ENCODE measurements at places on chromosomes 13 and 19.

GRCh38 chr19:45791744-45792469 is 738 bp downstream of the DMWD start:
- no peak for DNase-seq

DNA sequence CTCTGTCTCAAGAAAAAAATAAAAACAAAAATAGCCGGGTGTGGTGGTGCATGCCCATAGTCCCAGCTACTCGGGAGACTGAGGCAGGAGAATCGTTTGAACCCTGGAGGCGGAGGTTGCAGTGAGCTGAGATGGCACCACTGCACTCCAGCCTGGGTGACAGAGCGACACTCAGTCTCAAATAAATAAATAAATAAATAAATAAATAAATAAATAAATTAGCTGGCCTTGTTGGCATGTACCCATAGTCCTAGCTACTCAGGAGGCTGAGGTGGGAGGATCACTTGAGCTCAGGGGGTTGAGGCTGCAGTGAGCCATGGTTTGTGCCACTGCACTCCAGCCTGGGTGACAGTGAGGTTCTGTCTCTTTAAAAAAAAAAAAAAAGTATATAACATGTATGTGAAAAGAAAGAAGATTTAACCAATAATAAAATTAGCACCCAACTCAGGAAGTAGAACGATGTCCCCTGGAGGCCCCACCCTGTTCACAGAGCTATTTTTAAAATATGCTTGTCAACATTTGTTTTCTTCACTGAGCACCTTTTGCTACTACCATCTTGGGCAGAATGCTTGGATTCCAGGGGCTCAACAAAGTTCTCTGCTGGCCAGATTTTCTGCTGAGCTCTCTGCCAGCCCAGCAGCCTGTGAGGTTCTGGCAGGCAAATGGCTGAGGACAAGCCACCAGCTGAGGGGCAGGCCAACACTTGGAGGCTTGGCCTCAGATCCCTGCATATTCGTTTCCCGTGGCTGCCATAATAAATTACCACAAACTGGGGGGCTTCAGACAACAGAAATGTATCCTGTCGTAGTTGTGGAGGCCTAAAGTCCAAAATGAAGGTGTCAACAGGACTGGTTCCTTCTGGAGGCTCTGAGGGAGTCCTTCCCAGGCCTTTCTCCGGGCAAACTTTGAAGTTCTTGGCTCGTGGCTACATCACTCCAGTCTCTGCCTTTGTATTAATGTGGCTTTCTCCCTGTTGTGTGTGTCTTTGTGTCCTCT is 5.2 kb downstream of the SLC25A42 start:
- DNase-seq = no peak

GRCh38 chr19:5179256-5179655 is 161.4 kb downstream of the PTPRS start:
- DNase-seq = no peak

GRCh38 chr19:21604951-21605476 is 99.6 kb downstream of the ZNF429 start:
- no peak for DNase-seq

DNA sequence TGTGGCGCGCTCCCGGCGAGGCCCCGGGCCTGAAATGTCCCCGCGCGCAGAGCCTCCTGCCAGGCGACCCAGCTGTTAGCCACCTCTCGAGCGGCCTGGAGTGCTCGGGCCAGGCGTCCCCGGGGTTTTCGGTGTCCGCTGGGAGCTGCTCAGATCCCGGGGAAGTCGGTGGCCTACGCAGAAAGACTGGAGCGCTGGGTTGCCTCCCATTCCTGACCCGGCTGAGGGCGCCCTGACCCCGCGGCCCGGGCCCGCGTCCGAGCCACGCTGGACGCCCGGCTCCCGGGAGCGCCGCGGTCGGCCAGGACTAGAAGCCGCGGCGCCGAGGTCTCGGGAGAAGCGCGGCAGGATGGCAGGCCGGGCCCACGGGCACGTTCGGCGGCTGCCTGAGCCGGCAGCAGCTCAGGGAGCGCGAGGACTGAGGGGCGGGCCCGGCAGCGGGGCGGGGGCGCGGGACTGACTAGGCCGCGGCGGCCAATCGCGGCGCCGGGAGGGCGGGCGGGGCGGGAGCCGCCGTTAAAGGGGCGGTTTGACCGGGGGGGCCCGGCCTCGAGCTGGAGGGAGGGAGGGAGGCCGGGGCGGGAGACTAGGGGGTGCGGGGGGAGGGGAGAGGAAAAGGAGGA is 1.3 kb upstream of the ZIC2 start:
- DNase-seq = no peak

GRCh38 chr19:19232261-19232721 is 20.5 kb downstream of the NCAN start:
- no peak for DNase-seq

DNA sequence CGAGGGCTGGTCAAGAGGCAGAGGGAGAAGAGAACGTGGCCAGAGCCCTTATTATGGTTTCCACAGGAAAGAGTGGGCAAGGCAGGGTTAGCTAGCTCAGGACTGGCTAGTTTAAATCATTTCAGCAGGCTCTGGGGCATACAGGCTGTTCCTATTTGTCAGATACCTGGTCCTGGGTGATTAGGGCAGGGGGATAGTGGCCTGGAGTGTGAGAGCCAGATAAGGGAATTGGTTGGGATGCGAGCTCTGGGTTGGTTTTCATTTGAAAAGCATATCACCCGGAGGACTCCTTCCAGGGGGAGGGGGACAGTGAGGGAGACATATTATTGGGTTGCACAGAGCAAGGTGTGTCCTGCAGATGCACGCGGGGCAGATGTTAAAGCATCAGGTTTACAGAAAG is 75.3 kb upstream of the CLDN10 start:
- no peak for DNase-seq

DNA sequence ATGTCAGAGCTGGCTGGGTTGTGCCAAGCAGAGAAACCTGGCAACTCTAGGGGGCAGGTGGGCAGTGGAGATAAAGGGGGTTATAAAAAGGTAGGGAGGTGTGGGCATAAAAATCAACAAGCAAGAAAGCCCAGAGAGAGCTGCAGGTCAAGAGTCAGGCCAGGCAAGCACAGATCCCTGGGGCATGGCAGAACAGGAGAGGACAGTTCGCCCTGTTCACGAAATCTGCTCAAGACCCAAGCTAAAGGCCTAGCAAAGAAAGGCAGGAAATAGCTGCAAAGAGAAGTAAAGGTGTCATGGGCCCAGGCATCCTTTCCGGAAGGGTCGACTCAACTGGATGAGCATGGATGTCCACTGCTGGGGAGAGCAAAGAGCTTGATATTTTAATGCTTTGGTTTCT is 3.4 kb downstream of the MBNL2 start:
- no peak for DNase-seq

- no peak for DNase-seq
Measured at GRCh38 chr13:102617697-102618350, 21.0 kb downstream of the TPP2 start.

GRCh38 chr19:17441241-17442021 is 7.0 kb downstream of the TMEM221 start:
- DNase-seq = peak; percentile 87

- no peak for DNase-seq
Measured at GRCh38 chr13:113361406-113361805, 2.5 kb downstream of the GRTP1 start.

DNA sequence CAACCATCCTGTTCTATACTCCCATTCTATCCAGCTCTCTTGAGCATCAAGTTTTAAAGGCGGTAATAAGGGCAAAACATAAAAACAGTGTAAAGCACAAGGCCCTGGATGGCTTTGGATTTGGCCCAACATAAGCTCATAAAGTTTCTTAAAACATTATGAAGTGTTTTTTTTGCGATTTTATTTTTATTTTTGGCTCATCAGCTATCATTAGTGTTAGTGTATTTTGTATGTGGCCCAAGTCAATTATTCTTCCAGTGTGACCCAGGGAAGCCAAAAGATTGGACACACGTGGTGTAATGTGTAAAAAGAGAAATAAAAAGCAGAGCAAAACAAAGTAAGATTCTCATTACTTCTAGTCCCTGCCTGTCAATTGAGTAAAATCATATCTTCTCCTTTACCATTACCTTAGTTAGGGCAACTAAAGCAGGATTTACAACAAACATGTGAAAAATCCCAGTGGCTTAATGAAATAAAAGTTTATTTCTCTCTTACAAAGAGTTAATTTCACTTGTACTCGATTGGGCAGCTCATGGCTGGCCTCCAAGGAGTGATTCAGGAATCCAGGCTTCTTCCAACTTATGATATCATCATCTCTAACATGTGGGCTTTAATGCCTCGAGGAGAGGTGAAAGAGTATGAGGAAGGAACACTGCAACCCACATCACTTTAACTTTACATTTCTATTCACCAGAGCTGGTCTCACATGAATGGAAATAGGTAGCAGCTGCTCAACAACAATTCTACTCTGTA is 725.2 kb upstream of the SLITRK1 start:
- DNase-seq = peak; percentile 84

DNA sequence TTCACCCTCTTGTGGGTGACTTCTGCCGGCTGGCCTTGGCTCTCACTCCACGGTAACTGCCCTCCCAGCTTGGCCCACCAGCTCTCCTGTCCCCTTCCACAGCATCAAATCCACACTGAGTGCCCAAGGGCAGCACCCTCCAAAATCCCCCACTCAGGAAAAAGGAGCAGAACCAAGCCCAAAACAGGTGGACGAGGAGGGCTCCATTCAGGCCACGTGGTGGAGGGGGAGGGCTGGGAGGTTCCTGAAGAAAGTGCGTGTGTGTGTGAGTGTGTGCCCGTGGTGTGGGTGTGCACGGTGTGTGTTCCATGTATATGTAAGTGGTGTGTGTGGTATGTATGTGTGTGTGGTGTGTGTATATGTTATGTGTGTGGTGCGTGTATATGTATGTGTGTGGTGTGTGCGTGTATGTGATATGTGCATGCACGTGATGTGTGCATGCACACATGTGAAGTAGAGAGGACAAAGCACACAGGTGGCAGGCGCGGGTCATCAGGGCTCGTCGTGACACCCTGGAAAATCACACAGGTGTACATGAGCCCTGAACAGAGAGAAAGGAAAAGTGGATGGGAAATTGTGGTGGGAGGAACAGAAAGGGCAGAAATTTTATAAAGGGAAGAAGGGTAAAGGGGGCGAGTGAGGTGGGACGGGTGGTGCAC is 76.9 kb downstream of the COL4A1 start:
- no peak for DNase-seq

GRCh38 chr13:99665711-99666110 is 164.4 kb downstream of the TM9SF2 start:
- no peak for DNase-seq

DNA sequence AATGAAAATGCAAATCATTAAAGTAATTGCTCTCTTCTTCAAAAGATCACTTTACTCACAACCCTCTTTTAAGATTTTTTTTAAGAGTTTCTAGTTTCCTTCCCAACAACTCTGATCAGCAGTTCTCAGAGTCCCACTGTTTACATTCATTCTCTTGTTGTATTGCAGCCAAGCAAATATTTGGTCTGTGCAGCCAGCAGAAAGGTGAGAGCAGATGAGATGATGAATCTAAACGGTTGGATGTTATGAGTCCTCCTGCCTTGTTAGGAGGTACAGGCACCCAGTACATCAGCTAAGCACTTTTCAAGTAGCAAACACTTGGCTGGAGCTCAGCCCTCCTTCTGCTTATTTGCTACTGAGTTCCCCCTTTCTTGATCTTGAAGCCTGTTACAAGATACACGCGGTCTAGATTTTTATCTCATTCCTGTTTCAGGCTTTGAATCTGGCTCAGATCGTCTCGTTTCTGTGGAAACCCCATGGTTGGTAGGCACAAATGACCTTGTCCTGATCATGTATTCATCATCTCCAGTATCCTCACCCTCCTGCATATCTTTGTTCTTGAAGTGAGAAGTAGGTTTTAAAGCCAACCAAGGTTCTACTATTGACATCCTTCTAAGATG is 300.7 kb downstream of the DCT start:
- DNase-seq = no peak

- DNase-seq = no peak
Measured at GRCh38 chr13:36288794-36289391, 8.7 kb downstream of the CCDC169 start.

GRCh38 chr13:75376792-75377402 is 105.1 kb downstream of the TBC1D4 start:
- no peak for DNase-seq

DNA sequence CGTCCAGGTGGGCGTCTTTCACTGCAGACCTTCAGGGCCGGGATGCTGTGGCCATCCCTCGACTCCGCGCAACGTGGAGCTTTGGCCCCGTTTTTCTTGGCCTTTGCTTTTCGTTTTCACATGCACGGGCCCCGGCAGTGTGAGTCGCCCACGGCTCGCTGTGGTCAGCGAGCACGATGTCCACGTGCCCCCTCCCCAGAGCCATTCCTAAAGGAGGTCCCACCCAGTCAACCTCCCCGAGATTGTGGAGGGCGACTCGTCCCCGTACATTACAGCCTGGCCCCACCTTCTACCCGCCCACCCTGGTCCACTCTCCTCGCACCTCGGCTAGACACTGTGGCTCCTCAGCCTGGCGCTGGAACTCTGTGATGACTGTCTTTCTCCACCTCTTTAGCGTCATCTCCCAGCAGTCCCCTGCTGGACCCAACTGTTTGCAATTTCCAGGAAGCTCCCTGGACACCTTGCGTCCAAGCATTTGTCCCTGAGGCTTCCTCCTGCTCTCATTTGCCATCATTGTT is 405 bp downstream of the ZNF446 start:
- no peak for DNase-seq

DNA sequence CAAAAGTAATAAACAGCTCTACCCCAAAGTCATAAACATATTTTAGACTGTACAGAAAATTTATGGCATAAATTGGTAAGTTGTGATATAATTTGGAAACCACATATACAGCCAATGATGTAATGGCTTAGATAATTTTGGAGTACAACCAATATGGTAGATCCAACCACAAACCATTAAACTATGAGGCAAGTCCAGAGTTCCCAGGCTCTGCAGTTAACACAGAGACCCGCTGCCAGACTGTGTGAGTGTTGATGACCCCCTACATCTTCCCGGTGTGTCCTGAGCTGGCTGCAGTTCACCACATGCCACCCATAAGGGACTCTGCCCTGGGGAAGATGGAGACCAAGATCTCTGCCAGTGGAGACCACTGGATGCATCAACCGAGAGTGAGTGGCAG is 9.9 kb upstream of the SERPINE3 start:
- DNase-seq = no peak

DNA sequence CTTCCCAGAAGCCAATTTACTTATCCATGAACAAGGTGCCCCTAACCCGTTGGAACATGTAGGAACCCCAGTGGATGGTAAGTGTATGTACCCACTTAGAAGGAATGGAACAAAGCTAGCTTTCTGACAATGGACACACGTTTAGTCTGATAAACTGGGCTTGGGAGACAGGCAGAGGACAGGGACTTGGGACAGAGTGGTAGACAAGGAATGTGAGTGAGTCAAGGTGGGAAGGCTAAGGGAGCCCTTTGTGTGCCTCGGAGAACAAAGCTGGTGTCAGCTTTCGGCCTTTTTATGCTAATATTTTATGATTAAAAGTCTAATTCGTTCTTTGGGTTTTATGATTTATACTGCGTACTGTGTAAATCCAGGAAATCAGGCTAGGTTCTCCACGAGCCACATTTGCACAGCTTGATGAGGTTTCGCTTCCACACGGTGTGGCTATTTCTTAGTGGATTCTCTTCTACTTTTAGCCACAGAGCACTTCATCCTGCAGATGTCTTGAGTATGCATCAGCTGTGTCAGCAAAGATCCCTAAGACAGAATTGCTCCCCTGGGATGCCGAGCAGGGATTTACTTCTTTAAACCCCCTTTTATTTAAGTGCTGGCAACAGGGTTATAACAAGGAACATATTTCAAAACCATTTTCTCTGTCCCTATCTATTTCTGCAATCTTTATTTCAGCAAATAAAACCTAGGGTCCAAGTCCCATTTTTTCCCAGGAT is 258.5 kb downstream of the DLEU7 start:
- DNase-seq = no peak

Data from astrocyte of the cerebellum (primary cell).